NCI-H1417 treated with DMSO at 0.1 percent for 48 hours (cell line): ENCODE measurements at places on chromosomes 4 and X.

GRCh38 chrX:56382278-56382677, 150.1 kb downstream of the KLF8 start:
- no peak for DNase-seq

DNA sequence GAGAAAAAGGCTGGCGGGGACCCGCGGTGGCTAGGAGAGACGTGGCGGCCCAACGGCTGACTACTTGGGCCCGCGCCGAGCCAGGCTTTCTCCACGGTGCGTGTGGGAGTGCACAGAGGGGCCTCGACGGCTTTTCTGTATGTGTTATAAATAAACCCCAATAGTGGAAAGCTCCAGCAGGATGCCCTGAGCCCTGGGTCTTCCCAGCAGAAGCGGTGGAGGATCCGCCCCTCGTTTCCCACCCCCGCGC, 268 bp upstream of the PRRG1 start:
- no peak for DNase-seq

DNA sequence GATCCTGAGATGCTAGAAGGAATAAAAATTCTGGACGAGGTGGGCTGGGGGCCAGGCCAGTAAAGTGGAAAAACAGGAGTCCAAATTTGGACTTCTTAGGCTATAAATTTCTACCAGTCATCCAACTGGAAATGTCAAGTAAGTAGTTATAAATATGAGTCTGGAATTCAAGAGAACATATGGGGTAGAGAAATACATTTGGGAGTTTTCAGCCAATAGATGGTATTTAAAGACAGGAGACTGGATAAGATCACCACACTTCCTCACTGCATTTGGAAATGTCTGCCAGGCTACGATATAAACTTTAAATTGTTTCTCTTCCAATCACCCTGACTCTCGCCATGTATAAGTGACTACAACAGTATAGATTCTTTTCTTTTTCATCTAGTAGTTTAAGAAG, 242.5 kb downstream of the NPFFR2 start:
- DNase-seq: no peak

DNA sequence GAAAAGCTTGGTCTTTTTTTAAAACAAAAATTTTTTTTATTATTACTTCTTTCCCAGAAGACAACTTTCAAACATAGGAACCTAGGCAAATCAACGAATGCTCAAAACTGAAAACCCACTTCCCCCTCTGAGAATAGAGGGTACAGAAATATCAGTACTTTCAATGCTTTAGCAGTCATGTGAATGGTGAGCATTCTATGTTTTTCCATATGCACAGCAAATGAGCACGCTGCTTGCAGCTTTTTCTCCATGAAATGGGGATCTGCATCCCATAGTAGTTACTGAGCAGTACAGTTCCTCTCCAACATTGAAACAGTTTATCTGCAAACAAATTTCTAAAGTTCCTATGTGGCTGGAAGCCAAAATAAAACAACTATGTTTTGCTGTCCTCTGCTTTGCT, 108.4 kb upstream of the BMP2K start:
- DNase-seq: no peak

DNA sequence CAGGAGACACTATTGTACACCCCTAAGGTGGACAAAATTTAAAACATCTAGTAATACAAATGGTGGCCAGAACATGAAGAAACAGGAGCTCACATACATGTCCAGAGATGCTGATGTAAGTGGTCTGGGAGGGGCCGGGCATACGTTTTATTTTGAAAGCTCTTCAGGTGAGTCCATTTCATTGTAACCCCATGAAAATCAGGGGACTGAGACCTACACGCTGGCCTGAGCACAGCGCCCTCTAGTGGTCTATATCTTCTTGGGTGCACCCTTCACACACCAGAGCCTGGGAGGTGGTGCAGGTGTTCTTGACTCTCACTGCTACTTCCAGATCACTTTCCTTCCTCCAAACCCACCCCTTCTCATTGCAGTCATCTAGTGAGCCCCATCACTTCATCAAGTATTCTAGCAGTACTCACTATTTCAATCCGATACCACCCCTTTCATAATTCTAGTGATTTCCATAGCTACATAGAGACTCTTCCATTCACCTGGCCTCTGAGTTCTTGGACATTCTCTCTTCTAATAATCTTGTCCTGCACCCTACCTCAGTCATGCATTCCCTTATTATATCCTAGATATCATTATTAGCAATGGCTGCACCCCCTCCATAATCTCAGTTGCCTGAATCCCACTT, 4.3 kb upstream of the TLR6 start:
- DNase-seq: no peak

DNA sequence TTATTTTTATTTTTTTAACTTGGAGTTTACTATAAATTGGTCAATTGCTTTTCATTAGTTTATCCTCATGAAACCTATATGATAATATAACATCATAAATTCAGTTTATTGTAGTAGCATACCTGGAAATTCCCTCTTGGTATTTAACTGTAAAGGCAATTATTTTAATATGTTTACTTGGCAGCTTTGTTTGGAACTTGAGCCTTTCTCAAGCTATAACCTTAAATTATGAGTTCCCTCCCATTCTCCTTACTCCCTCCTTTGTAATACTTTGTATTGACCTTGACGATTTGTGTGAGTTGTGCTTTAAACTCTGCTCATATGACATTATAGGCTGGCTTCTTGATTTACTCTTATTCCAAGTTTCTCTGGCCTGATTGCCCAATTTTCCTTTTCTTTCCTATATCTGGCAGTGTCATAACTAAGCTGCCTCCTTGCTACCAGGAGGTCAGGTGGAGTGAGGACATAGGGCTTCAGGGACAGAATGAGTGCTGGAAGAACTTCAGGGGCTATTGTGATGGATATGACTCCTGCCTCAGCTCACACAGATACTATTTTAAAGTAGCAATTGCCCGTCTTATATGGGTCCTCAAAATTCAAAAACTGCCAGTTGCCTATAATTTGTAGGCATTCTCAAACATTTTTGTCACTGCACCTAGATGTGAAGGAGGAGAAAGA, 77.7 kb downstream of the RAP1GDS1 start:
- no peak for DNase-seq

DNA sequence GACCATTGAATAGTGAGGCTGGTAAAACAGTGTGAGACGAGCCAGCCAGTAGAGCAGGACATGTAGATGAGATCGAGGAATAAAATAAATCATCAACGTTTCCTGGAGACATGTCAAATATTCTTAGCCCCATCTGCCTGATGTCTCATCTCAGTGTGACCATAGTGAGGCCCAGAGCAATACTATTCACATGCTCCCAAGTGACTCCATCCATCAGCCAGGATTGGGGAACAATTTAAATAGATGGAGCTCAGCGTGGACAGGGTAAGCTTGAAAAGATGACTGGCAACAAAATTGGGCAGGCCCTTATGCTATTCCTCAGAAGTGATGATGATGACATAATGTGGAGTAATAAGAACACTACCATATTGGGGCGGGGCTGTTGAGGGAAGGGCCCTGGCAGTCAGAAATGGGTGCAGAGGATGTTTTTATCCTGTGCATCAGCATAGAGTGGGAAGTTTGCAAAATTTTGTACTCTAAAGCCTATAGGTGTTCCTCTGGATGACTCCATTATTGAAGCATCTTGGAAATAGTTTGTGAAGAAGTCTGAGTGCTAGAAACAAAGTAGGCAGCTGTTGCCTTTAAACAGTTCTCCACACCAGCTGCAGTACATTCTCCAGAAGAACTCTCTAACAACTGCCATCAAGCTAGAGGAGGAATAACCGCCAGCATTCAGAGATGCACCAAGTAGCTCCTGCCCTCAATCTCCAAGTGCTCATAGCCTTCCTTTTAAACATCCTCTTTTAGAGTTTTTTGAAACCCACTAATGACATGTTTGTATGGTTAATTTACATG, 333.0 kb downstream of the DCHS2 start:
- DNase-seq: no peak

- no peak for DNase-seq
Measured at GRCh38 chrX:136321532-136321931, 20.8 kb downstream of the ADGRG4 start.

DNA sequence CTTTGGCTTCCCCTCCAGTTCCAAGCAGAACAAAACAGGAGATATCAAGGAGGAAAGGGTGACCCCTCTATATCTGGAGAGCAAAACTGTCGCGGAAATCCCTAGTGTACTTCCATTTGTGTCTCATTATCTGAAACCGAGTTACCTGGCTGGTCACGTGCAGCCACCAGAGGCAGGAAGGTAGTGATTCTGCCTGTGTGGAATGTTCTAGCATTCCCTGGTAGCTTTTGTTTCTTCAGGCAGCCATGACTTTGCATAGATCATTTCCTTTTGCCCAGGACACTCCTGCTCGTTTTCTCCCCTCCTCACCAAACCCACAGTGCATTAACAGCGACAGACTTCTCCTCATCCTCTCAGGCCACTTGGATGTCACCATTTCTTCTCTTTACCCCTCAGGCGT, 107.9 kb downstream of the PTTG2 start:
- DNase-seq: no peak

DNA sequence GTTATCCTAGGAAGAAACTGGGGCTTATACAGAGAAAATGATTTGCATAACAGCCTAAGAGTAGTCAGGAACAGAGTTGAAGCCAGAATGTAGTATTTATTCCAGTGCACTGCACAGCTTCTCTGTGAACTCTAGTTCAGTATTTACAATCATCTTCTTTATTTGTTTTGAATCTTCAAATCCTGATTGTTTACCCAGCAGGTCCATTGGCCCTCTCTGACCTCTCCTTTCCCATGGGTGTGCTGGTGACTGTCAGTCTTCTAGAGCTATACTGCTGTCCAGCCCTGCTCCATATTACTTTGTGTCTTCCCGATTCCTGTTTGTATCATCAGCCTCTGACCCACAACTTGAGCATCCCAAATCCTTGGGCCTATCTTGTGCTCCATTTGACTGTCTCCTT, 301.9 kb upstream of the HS3ST1 start:
- DNase-seq: no peak

GRCh38 chr4:169582706-169583105, 29.7 kb downstream of the NEK1 start:
- no peak for DNase-seq

DNA sequence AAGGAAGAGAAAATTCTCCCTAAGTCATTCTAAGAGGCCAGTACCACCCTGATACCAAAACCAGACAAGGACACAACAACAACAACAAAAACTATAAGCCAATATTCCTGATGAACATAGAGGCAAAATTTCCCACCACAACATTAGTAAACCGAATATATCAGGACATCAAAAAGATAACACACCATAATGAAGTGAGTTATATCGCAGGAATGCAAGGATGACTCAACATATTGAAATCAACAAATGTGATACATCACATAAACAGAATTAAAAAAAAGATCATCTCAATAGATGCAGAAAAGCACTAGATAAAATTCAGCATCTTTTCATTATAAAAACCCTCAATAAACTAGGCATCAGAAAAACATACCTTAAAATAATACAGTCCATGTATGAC, 1844.4 kb upstream of the PCDH10 start:
- DNase-seq: no peak

GRCh38 chrX:10038585-10038984, 71.4 kb downstream of the CLDN34 start:
- DNase-seq: no peak

DNA sequence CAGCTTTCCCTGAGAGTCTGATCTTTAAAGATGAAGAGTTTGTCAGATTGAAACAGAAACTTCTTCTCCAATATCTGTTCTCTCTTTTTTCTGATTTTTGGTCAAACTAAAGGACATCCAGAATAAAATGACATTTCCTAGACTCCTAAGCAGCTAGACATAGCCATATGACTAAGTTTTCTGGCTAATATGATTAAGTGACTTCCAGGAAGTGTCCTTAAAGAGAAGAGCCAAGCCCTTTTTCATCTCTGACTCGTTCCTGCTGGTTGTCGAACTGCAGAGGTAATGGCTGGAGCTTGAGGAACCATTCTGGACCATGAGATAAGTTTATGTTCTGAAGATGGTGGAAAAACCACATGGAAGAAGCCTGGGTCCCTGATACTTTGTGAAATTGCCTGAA, 546.0 kb downstream of the BCOR start:
- no peak for DNase-seq

GRCh38 chr4:106601519-106601918, 232.9 kb upstream of the GIMD1 start:
- no peak for DNase-seq

- DNase-seq: no peak
Measured at GRCh38 chr4:94653984-94654609, 103.7 kb upstream of the BMPR1B start.

DNA sequence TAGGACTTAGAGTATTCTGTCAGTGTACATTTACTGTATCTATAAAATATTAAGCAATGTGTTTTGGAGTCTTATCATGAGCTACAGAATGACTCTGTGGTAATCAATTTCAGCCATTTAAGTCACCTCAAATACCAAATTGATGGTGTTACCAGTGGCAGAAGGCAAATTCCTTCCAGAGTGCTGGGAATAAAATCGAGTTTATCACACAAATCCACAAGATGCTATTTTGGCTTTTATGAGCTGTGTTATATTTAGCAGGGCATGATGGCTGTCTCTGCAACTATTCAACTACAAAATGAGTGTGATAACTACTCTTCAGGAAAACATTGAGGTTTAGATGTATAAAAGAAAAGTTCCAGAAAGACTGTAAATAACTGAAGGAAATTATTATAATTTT, 78.2 kb downstream of the AREG start:
- no peak for DNase-seq

DNA sequence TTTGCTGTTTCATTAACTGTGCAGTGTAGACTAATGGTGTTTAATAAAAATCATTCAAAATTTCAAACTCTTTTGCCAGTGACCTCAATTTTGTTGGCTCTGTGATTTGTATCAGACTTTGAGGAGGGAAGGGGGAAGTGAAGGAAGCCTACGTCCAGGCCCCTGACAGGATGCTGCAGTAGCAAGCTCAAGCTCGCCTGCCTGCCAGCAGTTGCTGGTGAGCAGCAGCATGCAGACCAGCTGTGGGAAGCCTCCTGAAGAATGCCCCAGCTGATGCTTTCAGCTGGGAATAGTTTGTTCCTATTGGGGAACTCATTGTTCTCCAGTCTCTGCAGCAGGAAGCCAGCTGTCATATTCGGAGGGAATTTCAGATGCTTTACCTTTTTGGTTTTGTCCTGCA, 495.2 kb downstream of the AFF2 start:
- DNase-seq: no peak

GRCh38 chr4:95371476-95372224, 177.1 kb downstream of the UNC5C start:
- DNase-seq: no peak

- no peak for DNase-seq
Measured at GRCh38 chr4:25063116-25063515, 32.4 kb upstream of the LGI2 start.

- no peak for DNase-seq
Measured at GRCh38 chr4:147740176-147740575, 8.3 kb downstream of the ARHGAP10 start.

GRCh38 chr4:138053641-138054301, 188.4 kb downstream of the SLC7A11 start:
- DNase-seq: no peak
